Activated naive CD4-positive, alpha-beta T cell treated with Interleukin-2 at 50 U/mL for 16 hours (primary cell): ENCODE measurements at places on chromosomes 11 and 22.

- no peak for DNase-seq
These were observed 4.8 kb upstream of the CHRM1 start for GRCh38 chr11:62925745-62926679.

DNA sequence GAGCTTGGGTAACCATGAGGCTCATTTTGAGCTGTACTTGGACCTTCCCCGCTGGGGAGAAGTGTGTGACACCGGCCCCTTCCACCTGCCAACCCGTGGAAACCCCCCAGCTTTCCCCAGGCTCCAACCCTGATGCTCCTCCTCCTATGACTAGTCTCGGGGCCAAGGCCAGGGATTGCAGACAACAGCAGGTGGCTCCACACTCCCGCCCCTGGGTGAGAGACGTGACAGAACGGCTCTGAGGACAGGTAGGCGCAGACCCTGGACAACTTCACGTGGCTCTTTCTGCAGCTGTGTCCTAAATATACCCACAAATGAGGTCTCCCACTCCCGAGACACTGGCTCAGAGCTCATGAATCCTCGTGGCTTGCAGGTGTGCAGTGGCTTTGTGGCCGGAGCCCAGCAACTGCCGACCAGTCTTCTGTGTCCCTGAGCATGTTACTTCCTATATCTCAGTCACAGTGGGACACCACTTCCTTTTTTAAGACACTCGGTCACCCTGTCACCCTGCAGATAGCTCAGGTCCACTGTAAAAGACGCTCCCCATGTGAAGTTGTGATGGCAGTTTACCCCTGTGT, 55.2 kb downstream of the NECTIN1 start:
- DNase-seq, result peak; percentile 8

GRCh38 chr22:17717708-17718107, 56.6 kb downstream of the BID start:
- no peak for DNase-seq

DNA sequence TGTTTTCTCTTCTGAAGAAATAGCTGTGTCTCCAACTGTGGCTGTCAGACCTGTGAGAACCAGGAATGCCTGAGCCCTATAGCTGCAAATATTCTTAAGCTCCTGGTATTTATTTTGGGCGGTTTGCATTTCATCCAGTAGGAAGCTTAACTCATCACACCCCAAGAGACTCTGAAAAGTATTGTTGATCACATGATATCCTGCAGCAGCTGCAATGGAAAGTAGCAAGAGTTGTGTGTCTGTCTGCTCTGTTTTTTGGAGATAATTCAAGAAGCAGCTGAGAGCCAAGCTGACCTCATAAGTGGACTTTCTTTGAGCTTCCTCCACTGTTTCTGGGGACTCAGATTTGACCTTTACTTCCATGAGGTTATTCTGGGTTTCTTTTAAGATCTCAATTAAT, 36.4 kb upstream of the MRPL17 start:
- DNase-seq, result no peak

DNA sequence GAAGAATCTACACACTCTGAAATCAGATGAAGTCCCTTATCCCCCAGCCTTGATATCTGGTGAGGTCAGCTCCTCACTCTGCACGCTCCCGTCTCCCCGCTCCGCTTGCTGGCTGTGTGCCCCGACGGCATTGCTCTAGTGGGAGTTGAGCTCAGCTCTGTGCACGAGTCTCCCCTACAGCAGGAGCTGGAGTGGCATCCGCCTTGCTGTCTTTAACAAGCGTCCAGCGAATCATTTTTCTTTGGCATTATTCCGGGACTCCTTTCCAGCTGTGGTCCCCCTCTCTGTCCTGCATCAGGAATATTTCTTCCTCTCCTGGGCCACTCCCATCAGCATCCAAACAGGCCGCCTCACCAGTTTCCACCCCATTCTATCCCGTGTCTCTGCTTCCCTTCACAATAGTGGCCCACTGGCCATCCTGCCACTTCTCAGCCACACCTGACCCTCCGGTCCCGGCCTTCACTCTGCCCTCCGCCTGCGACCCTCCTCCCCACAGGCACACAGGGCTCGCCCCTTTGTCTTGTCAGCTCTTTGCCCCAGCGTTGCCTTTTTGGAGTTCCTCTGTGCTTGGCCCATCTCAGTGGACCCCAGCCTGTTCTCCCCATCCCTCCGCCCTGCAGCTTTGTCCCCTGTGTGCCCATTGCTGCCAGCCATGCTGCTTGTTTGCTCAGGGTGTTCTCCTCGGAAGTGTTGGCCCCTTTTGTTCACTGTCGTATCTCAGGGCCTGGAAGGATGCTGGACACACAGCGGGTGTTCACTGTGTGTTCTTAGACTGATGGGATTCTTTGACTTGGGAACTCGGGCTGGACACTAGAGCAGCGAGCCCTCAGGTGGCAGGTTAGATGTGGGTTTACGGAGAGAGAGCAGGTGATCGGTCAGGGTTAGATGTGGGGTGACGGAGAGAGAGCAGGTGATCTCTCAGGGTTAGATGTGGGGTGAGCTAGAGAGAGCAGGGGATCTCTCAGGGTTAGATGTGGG, 441.8 kb downstream of the TBC1D22A start:
- no peak for DNase-seq

DNA sequence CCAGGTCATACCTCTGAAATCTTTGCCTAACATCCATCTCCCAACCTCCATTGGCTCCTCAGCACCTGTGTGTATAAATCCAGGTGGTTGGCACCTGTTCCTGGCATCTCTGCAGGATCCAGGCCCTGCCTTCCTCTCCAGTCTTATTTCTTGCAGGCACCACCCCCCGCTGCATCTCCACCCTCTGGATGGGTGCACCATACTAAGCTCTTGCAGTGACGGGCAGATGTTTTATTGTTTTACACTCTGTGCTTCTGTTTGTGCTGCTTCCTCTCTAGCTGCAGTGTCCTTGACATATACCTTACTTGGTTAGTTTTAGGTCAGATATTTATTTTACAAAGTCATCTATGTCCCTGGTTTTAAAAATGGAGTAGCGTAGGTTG, 102.6 kb downstream of the TBC1D22A start:
- DNase-seq, result no peak

GRCh38 chr11:121451178-121451985, 732 bp upstream of the SORL1 start:
- DNase-seq, result peak; percentile 49

- no peak for DNase-seq
These were observed 11.5 kb upstream of the GLYAT start for GRCh38 chr11:58742981-58743880.

- DNase-seq, result no peak
These were observed 18.2 kb downstream of the UBASH3B start for GRCh38 chr11:122673701-122674100.

DNA sequence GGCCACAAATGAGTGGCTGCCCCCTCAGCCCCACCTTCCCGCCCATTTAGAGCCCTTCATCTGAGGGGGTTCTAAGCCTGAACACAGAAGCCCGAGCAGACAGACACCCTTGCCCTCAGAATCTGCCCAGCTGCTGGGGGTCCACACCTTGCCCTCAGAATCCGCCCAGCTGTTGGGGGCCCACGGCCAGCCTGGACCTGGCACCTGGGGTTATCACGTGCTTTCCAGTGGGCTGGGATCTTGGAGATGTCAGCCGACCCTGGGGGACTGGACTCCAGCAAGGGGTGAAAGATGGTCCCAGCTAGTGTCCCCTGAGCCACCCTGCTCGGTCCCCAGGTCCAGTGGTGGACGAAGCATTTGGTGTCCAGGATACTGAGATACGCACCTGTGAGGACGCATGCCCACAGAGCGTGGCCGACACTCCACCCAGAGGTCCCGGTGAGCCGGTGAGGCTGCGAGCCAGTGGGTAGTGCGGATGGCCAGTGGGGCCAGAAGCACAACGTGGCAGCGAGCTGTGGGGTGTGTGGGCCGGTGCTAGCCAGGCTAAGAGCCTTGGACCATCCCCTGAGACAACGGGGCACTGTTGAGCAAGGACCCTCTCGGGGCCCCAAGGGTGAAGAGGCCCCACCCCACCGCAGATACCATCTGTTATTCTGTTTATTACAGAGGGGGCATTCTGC, 3.1 kb upstream of the CTSD start:
- no peak for DNase-seq

GRCh38 chr11:67411785-67412152, 3.7 kb upstream of the CARNS1 start:
- no peak for DNase-seq

DNA sequence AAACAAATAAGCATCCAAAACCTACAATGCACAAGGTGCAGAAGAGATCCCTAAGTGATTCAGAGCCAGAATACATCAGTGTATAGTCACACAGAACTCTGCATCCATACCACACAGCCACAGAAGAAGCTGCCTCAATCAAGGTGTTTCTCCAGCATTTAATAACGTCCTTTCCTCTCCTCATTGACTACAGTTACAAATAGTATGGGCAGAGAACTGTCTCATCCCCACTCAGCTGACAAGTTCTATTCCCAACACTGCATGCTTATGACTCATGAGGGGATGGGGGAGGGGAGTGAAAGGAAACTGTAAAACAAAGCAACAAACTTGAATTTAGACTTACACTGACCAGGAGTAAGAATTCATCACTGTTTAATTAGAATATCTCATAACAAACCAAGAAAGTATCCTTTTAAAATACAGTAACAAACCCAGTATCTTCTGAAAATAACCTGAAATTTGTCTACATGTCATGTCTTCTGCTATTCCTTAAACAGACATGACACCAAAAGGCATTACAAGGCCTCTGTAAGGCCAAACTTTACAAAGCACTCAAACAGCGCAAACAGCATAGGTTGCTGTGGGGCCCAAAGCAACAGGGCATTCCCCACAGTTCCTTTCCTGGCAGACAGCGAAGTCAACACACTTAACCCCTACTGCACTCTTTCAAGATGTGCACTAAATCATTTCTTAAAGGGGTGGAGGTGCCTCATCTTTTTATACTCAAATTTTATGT, 29.3 kb downstream of the CELF1 start:
- peak; percentile 28 for DNase-seq

- DNase-seq, result no peak
These were observed 233.4 kb upstream of the DDI1 start for GRCh38 chr11:103803062-103803461.

DNA sequence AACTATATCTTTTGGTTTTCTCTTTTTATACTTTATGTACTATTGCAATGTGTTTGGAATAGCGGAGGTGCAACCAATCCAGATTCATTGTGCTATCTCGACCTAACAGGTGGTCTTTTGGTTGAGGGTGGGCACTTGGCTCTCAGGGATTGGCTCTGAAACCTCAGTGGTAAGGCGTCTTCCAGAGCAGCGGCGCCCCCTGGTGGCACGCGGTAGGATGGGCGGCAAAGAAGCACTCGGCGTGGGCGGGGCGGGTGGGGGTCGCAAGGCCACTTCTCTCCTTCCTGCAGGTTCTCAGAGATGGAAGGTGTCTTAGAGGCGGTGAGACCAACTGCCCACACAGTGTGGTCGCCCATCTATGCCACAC, 19.2 kb upstream of the PLET1 start:
- peak; percentile 75 for DNase-seq

- no peak for DNase-seq
These were observed 5.3 kb upstream of the ATP5MG start for GRCh38 chr11:118396097-118396501.

DNA sequence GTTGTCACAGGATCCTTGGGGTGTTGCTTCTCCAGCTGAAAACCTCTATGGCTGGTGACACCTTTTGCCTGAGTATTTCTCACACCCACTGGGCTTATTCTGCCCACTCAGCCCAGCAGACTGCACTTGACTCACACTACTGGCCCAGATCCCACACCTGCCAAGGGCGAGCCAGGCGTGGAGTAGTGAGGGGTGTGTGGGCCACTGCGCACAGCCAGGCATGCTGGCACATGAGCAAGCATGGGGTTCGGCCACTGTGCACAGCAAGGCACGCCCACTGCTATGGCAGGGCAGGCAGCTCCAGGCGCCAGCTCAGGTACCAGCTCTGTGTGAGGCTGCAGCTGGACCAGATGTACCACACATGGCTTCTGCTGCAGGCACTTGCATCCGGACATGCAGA, 116.5 kb upstream of the MTNR1B start:
- DNase-seq, result no peak

DNA sequence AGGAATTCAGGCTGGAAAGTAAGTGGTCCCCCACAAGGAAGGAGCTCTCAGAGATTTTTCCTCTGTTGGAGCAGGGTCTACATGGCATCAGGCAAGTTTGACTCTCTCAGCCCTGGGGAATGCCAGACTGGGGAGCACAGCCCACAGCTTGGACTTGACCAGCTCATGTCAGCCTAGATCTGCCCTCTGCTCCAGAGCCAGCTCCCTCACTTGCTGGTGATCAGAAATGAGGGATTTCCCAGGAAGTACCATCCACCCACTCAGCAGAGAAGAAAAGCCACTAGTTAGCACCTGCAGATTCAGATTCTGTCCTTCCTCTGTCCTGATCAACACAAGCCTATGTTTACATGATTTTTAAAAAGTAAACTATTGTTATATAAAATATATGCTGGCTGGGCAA, 13.0 kb downstream of the TALDO1 start:
- DNase-seq, result no peak

DNA sequence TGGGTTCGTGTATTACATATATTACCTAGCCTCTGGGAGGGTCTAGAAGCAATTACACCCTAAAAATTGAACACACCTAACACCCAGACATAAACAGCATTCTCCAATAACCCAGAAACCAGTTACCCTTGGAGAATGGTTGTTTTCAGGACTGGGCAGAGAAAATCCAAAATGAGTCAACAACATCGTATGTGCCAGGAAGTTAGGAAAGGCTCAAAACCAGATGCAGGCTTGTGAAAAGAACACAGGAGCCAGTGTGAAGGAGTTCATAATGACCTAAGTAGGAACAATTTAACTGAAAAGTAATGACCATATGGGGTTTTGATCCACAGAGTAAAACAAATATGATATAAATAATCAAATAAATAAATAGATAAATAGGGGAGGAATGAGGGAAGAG, 5.1 kb upstream of the CLPB start:
- no peak for DNase-seq

DNA sequence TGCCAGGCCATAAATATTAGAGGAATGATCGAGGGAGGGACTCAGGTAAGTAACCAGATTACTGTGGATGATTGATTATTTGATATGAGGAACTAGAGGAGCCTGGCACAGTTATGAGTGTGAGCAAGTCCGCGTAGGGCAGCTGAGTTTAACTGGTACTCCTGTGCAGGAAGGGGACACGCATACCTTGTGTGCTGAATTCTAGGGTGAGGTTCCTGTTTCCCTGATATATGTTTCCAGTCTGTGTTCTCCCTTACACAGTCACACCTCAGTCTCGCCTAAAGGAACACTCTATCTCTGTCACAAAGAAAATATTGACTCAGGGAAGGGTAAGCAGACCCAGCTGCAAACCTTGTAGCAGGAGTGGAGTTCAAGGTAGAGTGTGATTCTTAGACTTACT, 17.4 kb downstream of the SGSM3 start:
- DNase-seq, result no peak

DNA sequence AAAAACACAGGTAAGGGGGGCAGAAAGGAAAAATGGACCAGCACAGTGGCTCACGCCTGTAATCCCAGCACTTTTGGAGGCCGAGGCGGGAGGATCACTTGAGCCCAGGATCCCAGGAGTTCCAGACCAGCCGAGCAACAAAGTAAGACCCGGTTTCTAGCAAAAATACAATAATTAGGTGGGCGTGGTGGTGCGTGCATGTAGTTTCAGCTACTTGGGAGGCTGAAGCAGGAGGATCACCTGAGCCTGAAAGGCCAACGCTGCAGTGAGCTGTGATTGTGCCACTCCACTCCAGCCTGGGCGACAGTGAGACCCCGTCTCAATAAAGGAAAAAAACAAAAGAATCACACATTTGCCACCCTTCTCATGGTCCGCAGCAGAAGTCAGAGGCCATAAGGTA, 519.4 kb downstream of the BRD1 start:
- DNase-seq, result no peak

- no peak for DNase-seq
These were observed 41.0 kb upstream of the OLFML1 start for GRCh38 chr11:7444091-7444981.
